ENCODE measurements at places on chromosomes 16 and 17.

DNA sequence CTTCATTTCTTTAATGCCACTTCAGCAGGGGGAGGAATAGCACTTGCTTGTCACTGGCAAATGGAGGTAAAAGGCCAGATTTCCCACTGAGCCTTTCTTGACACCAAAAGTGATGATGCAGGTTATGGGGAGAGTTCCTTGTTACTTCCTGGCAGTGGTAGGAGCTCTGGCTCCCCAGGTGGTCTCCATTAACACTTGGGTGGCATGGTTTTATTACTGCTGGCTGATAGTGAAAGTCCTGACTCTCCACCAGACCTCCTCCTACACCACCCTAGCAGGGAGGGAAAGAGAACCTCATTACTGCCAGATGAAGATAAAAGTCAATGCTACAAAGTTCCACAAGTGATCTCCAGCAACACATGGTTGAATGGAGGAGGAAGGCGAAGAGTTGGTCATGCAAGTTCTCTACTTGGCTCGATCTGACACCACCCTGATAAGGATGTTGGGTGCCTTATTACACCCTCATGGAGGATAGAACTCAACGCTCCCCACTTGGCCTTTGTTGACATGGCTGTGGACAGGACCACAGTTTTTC is 152.7 kb upstream of the GNAO1 start:
- DNase-seq, result no peak

DNA sequence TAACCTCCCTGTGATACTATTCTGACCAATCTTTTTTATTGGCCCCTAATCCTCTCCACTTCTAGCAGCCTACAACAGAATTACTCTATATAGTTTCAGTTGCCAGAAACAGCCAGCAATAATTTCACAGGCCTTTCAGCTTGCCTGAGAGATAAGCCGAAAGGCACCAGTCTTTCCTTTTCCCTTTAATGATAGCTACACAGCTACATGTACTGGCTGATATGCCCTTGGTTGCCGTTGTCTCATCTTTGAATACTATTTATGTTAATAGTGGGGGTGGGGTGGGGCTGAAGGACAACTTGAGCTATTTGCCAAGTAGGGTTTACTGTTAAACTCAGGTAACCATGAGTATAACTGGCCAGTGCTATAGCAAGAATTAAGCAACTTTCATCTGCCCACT is 35.8 kb upstream of the RASL10B start:
- DNase-seq, result no peak

GRCh38 chr16:21950782-21951521 is 2.2 kb upstream of the UQCRC2 start:
- DNase-seq, result peak; percentile 16

DNA sequence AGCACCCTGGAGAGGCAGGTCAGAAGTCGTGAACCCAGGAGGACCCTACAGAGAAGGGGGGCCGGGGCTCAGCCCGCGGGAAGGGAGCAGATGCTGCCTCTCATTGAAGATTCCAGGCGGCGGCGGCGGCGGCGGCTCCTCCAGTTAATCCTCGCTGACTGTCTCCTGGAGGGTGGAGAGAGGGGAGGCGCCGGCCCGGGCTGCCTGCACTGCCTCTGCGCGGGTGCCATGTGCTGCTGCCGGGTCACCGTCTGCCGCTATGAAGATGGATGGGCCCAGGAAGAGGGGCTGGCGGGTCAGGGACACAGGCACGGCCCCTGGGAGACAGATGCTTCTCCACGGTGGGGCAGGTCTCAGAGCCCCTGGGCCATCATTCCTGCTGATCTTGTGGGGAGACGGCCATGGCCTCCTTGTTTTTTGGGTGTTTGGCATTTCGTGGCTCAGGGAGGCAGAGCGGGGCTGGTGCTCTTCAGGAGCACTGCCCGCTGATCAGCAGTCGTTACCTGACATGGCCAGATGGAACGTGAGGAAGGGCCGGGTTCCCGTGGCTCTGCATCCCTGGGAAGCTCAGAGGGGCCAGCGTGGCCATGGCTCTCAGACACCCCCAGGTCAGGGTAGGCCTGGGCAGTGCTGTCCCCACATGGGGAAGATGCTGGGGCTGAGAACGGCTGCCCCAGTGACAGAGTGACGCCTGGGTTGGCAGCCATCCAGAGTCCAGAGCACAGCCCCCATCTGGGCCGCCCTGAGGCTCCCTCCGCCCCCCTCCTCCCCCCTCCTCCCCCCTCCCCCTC is 36.1 kb downstream of the GINS2 start:
- peak; percentile 28 for DNase-seq

GRCh38 chr17:76151896-76152454 is 10.9 kb upstream of the FOXJ1 start:
- no peak for DNase-seq

DNA sequence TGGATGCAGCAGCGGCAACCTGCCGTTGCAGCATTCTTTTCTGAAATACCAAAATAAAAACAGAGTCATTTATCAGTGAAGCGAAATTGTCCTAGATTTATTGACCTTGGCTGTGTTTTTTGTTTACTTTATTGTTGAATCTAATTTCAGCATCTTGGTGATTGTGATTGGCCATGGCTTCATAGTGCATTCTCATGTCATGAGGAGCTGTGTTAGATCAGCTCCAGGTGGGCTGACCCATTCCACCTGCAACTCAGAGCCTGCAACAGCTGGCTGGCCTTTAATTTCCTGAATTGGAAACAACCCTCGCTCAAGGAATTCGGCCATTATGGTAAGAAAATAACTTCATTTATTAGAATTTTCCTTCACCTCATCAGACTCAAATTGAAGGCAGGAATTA is 16.4 kb downstream of the KRT24 start:
- DNase-seq, result no peak

DNA sequence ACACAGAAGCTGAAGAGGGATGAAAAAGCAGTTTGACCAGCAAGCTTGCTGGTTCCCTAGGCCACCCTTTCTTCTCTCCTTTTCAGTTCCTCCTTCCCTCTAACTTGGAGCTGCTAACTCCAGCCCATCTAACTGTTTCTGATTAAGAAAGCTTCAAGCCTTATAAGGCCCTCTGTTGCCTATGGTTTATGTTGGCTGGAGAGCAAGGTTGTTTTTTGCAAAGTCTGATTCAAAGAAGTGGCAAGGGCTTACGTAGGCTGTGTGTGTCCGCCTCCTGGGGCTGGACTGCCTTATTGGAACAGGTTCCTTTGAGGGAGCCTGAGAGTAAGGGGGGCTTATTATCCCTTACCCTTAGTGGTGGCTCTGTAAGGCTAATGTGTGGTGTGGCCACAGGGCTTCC is 7.1 kb downstream of the AKAP1 start:
- no peak for DNase-seq

- peak; percentile 75 for DNase-seq
Observed at GRCh38 chr16:588639-588888, 1.3 kb upstream of the RAB40C start.

GRCh38 chr17:42361781-42362186 is 26.5 kb downstream of the STAT3 start:
- peak; percentile 56 for DNase-seq
